NB4 (cell line): ENCODE measurements at places on chromosomes 5 and 9.
A peak's percentile ranks its signal among the peaks of the same experiment; 100 is the strongest.

DNA sequence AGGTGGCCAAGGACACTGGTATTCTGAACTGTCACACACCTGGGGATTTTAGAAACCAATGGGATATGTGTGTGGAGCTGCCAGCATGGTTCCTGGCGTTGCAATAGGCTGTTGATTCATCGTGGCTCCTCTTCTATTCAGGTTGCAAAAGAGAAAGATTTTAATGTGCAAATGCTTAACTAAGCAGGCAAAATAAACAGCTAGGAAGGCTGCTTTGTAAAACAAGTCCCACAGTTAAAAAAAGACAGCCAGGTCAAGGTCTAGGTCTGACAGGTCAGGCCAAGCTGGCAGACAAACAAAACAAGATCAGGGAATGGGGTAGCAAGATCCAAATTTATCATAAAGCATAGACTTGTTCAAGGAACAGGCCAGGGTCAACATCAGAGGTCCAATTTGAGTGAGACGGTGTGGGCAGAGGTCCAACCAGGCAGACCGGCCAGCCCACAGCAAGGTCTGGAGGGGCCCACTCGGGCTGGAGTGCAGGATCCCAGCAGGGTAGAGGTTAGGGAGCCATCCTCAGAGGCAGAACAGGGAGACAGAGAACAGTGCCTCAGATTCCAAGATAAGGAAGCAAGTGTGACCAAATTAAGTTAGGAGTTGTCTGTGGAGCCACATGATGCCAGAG, 45.6 kb downstream of the SUB1 start:
- DNase-seq, result no peak

- DNase-seq, result peak; percentile 46
These were observed 1.0 kb downstream of the FOCAD start for GRCh38 chr9:20684875-20685696.

GRCh38 chr9:91276513-91276912, 85.2 kb downstream of the AUH start:
- no peak for DNase-seq

DNA sequence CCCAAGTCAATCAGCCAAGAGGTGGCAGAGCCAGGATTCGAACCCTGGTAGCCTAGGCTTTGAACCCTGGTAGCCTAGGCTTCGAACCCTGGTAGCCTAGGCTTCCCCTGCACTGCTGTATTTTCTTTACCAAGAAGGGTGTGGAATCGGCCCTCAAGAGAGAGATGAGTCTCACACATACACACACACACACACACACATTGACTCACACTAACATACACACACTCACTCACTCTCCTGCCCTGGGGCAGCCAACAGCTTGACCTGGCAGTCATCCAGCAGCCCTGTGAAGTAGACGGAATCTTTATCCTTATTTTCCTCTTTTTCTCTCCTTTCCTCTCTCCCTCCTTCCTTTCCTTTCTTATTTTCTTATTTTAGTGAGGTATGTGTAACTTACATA, 55.4 kb upstream of the RPL26L1 start:
- DNase-seq, result no peak

DNA sequence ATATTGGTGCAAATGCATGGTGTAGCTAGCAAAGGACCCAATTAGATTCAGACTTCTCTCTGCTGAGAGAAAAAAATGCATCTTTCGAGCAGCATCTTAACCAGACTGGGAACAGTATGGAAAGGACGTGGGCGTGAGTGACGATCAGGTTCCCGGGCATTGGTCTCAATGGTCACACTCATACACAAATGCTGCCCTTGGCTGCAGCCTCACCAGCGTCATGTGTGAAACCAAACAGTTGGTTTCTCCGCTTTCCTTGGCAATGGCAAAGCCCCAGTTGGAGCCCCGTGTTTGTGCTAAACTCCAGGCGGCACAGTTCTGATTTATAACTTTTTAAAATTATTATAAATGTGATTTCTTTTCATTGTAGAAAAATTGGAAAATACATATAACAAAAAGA, 237.8 kb downstream of the SEC61B start:
- DNase-seq, result no peak

DNA sequence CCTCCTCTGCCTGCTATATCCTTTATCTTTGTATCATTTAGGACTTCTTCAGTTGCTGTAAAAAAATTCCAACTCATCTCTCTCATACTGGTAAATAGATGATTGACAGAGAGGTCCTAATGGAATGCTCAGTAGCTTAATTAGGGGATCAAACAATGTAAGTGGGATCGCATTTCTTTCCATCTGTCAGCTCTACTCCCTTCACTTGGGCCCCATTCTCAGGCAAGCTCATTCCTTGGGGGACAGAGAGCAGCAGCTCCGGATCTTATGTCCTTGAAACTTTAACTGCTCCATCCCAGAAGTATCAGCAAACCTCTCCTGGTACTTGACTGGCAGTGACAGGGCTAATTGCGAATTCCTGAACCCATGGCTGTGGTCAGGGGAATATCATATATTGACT, 146.7 kb downstream of the YTHDC2 start:
- DNase-seq, result no peak

GRCh38 chr9:72526901-72527800, 5.7 kb downstream of the TMC1 start:
- DNase-seq, result peak; percentile 88

DNA sequence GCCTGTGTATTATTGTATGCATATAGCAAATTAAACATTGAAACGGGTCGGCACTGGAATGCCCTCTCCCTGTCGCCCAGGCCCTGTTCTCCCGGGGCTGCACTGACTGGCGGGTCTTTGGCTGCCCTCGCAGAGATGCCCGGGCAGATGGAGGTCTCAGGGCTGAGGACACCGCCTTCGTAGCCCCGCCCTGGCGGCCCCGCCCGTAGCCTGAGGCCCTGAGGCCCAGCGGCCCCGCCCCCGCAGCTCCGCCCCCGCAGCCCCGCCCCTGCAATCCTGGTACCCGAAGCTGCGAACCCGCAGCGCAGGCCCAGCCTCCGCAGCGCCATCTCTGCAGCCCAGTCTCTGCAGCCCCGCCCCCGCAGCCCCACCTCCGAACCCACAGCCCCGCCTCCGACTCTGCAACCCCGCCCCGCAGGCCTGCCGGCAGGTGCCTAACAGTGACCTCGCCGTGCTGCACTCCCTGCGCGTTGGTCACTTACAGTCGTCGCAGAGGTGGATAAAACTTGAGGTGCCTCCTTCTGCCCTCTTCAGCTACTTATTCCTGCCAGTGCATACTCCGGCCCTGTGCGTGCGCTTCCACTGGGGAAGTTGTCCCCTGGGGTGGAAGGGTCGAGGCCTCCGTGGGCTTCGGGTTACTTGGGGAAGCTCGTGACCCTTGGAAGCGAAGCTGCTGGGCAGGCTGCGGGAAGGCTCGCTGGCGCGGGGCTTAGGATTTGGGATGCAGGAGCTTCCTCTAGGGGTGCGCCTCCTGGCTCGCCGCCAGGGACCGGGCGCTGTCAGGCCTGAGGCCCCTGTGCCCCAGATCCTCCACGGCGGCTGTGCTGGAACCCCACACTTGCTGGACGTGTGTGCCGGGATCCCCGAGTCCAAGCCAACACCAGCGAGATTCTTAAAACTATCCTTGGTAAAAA, 72.3 kb downstream of the ICE1 start:
- DNase-seq, result peak; percentile 57

GRCh38 chr5:59893429-59894227, at the start of gene PDE4D:
Gene PDE4D, minus strand, starts transcription at chr5:59893726.
- DNase-seq, result no peak

DNA sequence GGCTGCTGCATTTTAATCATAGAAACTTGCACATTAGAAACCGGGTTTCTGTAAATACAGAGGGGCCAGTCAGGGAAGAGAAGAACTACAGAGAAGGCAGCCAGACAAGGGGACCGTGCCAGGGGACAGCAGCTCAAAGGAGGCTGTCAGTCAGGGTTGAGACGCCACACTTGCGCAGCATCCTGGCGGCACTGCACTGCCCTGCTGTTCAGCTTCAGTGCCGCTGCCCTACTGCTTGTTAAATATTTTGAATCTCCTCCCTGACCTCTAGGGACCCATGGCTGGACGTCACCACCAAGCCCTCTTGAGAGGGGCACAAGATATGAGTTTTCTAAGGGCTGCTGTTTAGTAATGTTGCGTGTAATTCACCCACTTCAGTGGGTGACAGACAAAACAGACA, 43.6 kb upstream of the ZBTB43 start:
- DNase-seq, result no peak

- DNase-seq, result no peak
These were observed 292.2 kb downstream of the ARHGAP26 start for GRCh38 chr5:143062379-143062778.

DNA sequence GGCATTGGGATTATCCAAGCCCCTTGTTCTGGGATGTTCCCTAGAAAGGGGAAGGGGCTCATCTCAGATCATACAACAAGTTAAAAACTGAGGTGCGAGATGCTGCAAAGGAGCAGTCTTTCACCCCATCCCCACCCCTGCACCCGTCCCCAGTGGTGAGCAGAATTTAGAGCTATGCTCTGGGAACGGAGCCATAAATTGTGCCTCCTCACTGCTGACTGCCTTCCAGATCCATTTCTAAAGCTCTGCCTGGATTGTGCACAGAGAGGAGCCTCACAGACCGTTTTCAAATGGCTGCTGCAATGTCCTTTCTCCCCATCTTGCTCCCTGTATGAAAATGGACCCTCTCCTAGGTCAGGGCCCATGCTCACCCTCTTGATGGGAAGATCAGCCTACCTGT, 8.3 kb downstream of the SLC25A48 start:
- DNase-seq, result no peak

DNA sequence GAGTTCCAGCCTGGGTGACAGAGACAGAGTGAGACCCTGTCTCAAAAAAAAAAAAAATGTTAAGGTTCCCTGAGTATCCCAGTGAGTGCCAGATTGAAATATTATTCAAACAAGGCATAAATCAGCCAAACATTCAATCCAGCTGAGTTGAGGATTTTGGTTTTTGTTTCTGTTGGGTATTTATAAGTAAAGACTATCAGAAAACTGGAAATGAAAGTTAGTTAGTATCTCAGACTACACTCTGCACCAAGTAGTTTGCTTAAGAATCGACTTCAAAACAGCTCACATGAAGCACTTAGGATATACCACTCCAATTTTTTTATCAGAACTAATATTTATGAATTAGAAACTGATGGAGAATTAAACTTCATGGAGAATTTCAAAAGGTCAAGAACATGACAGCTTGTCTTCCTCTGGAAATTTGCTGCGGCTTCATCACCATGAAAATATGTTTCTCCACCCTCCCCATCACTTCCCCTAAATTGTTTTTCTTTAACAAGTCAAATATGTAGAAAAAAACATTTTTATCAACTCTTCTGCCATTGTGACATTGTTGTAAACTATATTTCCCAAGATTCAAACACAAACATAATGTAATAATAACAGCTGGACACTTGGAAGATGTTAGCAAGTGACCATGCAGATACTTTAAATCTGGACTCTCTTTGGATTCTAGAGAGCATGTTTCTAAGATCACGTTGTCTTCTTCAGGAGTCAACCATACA, 110.0 kb upstream of the PTGER4 start:
- no peak for DNase-seq

GRCh38 chr5:81852291-81853029, 101.6 kb upstream of the SSBP2 start:
- peak; percentile 84 for DNase-seq

DNA sequence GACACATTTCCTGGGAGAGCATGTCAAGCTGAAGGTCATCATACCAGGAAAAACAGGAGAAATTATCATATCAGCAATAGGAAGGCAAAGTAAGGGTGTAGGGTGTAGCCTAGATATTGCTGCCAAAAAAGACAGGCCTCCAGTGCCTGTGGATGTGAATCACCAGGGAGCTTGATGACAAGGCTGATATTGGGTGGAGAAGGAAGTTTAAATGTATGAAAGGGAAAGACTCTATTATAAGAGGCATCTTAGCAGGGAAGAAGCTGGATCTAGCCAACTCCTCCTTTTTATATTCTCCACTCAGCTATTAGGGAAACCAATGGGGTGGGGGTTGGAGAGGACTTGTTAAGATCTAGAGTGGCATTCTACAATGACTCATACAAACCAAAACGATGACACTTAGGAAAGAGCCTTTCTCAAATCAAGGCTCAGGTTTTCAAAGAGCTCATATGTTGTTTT, 13.4 kb upstream of the TXNDC8 start:
- DNase-seq, result no peak
